GDM1 (cell line): ENCODE measurements at places on chromosomes 2 and 18.

DNA sequence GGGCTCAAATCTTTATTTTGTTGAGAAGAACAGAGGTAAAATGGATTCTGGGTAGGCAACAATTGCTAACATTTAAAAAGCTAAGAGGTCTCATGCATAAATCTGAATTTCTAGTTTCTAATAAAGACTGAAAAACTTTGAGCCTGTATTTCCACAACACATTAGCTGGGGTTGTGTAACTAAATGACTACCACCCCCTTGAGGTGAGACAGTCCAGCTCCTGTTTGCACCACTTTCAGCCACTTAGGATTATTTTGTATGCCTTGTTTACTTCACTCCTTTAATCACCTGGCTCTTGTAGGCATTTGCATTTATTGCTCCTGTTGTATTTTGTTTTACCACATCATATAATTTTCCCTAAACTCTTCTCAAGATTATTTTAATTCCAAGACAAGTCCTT, 376.6 kb downstream of the PTH2R start:
- DNase-seq = no peak

- DNase-seq = no peak
Measured at GRCh38 chr2:182318466-182319220, 108.2 kb downstream of the PDE1A start.

DNA sequence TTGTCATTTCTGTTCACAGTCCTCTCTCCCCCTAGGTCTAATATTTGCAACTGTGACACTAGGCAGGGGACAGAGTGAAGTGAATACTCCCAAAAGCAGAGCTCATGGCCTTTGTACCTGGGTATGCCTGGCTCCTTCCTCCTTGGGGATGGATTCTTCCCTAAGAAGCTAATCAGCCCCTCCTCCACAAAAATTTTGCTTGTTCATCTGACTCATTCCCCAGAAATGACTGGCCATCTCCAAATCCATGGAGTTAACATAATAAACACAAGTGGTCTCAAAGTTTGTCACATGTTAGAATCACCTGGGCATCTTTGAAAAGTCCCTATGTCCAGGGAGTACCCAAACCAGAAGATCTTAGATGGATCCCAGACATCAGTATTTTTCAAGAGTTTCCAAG, 65.3 kb downstream of the SUCLG1 start:
- DNase-seq = no peak

DNA sequence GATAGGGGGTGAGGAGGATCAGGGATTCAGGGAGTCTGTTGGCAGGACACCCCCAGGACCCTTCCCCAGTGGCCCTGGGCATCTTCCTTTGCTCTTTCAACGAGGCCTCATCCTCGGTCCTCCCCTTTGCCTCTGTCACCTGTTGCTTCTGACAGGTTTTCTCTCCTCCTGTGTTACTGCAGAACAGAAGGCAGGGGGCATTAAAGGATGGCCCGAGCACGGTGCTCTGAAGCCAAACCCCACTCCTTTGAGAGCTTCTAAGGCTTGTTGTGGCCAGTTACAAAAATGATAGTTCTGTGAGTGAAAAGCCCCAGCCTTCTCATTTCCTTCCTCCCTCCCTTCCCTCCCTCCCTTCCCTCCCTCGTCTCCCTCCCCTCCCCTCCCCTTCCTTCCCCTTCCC, 82.5 kb downstream of the THNSL2 start:
- DNase-seq = no peak

GRCh38 chr2:129337076-129337475, 642.4 kb upstream of the RAB6C start:
- no peak for DNase-seq

DNA sequence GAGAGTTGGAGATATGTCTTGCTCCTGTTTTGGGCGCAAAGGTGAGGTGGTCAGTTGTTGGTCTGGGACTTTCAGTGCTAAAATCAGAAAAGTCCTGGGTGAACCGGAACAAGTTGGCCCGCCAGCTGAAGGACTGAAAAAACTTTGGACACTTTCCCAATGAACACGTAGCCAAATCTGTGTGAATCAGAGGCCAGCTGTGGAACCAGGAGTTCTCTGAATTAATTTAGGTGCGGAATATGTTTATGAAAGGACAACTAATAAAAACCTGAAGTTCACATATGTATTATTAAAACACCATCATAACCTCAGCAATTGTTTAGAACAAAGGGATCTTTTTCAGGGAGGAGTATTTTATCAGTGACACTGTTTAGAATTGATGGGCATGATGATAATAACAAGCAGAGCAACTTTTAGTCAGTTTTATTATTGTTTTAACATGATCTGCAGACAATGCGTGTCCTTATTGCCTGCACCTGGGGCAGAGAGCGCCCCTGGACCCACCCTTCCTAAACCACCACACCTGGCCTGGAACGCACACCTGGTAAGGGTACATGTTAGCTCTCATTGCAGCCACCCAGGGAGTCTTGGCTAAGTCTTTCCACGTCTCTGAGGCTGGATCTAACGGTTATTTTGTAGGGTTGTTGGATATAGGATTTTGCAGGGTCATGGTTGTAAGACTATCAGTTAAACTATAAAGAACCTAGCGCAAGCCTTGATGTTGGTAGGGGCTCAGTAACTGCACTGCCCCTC, 9.9 kb upstream of the ODC1 start:
- no peak for DNase-seq

DNA sequence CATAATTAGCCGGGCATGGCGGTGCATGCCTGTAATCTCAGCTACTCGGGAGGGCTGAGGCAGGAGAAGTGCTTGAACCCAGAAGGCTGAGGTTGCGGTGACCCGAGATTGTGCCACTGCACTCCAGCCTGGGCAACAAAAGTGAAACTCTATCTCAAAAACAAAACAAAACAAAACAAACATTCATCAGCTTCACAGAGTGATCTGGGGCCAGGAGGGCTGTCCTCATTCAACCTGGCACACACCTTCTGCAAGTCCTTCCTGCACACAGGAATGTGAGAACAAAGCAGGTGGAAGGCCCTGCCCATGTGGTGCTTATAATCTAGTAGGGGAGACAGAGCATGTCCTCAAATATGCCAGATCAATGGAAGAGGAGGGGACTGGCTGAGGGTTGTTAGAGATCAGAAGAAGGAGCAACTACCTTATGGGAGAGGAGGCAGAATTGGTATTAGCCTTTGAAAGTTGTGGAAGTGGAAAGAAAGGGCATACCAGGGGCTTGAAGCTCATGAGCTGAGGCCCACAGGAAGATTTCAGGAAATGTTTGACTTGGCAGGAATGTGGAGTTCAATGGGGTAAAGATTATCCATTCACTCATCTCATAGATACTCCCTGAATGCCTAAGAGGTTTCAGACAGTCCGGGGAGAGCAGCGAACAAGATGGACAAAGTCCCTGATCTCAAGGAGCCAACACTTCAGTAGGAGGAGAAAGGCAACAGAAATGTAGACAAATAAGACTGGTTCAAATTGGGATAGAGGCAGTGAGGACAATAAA, 155.3 kb upstream of the SIX3 start:
- no peak for DNase-seq

DNA sequence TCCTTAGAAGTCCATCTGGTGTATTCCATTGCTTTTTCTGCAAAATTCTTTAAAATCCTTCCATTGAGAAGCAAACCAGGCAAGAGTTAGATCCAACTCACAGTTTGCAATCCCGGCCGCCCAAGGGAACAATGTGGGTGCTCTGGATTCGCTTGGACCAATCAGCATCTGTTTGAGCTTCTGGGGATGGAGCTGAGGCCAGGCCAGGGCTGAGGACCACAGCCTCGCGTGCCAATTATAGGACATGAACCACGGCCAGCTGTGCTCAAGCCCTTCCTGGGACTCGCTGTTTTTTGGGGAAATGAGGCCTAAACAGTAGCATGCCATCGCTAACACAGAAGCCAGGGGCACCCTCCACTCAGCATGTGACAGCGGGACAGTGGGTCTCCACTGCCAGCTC, 270.8 kb downstream of the HDAC4 start:
- DNase-seq = no peak

- no peak for DNase-seq
Measured at GRCh38 chr18:12929477-12930083, 18.2 kb upstream of the SEH1L start.

DNA sequence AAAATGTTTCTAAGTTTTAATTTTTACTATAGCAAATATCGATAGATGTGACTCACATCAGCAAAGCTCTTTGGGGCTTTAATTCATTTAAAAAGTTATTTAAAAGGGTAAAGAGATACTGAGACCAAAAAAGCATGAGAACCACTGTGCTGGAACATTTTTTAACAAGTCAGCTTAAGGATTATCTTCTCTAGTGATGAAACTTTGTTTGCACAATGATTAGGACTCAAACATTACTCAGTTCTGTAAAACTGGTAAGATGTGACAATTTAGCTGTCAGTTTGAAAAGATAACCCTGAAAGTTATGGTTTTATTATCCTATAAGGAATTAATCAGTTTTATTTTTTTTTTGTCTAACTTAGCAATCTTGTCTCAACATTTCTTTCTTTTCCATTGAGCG, 301.4 kb downstream of the TSN start:
- DNase-seq = no peak

- no peak for DNase-seq
Measured at GRCh38 chr2:209661286-209661894, 110.2 kb upstream of the UNC80 start.

DNA sequence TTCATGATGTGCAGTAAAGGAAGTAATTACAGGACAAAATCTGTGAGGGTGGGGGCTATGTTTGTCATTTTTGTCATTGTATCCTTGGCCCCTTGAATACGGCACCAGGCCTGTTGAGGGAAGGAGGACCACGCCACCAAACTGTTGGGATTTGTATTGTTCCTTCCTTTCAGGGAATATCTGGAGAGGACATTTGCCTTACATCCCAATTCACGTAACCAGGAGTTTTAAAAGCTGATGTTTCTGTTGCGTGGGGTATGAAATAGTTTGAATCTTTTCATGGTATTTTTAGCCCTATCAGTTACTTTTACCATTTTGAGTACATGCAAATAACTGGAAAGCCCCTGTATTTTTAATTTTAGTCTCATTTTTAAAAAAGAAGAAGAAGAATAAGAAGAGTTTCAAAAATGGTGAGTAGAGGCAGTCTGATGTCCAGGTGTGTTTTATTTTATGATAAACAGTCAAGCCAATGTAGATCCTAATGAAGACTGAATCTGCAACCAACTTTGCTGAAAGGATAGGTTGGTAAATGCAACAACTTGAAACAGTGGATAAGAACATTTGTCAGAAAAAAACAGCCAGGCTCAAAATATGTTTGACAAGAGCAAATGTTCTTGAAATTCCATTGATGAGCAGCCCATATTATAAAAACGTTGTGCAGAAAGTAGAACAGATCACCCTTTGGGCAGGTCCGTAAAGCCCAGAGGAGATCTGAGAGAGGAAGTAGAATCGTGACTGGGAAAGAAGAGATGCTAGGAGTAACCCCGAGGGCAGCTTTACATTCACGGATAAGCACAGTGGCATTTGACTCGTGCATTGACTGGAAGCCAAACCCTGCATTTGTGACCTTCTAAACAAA, 54.5 kb downstream of the RASGRP3 start:
- DNase-seq = no peak

DNA sequence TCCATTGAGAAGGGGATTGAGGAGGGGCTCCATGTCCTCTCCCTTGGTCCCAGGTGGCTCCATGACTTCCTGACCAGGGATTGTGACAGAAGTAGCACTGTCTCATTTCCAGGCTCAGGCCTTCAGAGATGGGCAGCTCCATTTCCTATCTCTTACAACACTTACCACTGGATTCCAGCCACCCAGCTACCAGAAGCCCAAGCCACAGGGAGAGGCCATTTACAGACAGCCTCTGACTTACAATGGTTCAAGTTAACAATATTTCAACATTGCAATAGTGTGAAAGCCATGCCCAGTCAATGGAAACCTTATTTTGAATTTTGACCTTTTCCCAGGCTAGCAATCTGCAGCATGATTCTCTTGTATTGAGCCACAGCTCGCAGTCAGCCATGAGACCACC, 164.9 kb upstream of the AGAP1 start:
- no peak for DNase-seq

GRCh38 chr18:13231151-13231550, 12.6 kb downstream of the LDLRAD4 start:
- no peak for DNase-seq

DNA sequence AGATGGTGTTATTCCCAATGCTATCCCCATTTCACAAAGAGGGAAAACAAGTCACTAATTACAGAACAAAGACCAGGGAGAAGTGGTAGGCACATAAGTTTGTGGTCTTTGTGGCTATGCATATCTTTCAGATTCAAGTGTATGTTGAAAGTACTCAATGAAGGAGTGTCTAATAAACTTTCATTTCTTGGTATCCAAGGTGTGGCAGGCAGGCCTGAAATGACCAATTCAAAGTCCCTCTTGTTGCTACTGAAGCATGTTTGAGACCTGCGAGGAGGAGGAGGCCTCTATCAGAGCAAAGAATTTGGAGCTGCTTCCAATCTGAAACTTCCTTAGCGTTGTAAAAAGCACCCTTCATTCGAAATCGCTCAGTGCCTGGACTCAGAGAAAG, 60.9 kb upstream of the KLF7 start:
- DNase-seq = no peak

DNA sequence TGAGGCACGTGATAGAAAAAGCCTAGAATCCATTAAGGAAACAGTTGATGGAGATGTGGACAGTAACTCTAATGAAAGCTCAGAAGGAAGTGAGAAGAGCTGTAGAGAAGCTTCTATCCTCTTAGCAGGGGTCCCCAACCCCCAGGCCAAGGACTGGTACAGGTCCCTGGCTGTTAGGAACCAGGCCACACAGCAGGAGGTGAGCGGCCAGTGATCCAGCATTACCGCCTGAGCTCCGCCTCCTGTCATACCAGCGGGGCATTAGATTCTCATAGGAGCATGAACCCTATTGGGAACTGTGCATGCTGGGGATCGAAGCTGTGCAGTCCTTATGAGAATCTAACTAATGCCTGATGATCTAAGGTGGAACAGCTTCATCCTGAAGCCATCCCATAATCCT, 8.7 kb upstream of the IMP4 start:
- DNase-seq = no peak

DNA sequence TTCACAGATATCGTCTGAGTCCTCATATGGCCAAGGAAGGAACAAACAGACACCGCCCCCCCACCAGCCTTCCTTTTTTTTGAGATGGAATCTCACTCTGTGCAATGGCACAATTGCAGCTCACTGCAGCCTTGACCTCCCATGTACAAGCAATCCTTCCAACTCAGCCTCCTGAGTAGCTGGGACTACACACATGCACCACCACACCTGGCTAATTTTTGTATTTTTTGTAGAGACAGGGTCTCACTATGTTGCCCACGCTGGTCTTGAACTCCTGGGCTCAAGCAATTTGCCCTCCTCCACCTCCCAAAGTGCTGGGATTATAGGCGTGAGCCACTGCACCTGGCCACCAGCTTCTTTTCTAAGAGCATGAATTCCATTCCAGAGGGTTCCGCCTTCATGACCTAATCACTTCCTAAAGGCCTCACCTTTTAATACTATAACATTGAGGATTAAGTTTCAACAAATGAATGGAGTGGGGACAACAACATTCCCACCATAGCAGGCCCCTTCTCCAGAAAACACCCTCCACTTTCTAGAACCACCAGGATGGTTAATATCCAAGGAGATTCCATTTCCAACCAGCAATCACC, 2.2 kb upstream of the TMBIM1 start:
- no peak for DNase-seq
